ENCODE measurements at places on chromosomes 2 and 18.

- no peak for DNase-seq
Measured at GRCh38 chr2:60659026-60659425, 97.0 kb upstream of the PAPOLG start.

DNA sequence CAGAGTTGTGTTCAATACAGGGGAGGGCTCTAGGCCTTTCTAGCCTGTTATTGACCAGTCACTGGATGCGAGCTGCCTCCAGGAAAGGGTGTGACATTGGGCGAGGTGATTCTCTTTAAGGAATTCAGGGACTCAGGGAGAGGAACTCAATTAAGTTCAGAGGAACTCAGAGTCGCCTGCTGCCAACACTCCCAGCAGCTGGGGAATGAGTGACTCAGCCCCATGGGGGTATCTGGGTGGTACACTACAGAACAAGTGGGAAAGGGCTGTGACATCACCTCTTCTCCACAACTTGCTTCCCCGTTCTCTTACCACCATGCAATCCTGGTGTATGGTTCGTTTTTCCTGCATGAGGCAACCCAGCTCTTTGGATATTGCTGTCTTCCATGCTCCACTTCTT lies 50.4 kb upstream of the CYRIA start:
- no peak for DNase-seq

- DNase-seq, result no peak
Measured at GRCh38 chr2:213995400-213996105, 415.3 kb upstream of the VWC2L start.

DNA sequence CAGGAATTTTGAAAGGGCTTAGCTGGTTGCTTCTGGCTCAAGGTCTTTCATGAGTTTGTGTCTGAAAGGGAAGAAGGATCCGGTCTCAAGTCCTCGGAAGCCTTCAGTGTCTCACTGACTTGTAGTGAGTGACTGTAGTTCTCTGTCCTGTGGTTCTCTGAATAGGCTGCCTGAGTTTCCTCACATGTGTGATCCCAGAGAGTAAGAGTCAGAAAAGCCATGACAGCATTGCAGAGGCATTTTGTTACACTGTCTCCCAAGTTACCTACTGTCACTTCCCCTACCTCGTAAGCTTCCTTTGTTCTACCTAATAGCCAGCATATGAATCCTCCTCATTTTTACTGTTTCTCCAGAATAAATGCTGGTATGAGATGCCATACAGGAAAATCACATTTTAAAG lies 709.1 kb upstream of the CHAC2 start:
- DNase-seq, result no peak

DNA sequence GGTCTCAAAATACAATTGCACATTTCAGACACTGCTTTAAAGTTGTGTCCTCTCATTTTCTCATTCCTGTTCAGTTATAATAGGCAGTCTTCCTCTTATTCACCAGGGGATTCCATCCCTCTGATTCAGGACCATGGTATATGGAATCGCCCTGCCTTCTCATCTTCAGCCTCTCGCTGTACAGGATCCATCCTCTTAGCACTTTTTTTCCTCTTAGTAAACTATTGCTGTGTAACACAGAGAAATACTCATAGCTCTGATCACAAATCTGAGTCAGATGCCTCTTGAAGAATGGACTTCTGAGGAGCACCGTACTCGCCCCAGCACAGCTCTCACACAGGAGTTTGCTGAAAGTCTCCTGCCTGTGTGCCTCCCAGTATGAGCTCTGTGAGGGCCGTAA lies 11.3 kb downstream of the RMP24 start:
- no peak for DNase-seq

- DNase-seq, result no peak
Measured at GRCh38 chr2:200431996-200432705, 77.7 kb downstream of the KCTD18 start.

DNA sequence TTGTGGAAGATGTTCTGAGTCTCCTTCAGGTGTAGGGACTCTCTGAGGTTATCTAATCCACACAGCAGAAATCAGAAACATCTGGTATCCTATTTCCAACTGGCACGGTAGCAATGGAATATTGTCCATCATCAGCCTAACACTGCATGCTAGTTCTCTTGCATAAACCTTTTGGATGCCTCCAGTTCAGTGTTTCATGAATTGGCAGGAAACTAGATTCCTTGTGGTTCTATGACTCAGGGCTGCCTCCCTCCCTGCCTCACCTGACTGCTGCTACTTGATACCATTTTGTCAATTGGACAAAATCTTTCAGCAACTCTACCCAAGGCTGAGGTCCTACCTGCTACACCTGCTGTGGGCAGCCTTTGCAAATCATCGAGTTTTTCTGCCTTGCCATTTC lies 130.9 kb downstream of the TPGS2 start:
- no peak for DNase-seq

GRCh38 chr2:124666976-124667375 lies 641.9 kb downstream of the CNTNAP5 start:
- no peak for DNase-seq

DNA sequence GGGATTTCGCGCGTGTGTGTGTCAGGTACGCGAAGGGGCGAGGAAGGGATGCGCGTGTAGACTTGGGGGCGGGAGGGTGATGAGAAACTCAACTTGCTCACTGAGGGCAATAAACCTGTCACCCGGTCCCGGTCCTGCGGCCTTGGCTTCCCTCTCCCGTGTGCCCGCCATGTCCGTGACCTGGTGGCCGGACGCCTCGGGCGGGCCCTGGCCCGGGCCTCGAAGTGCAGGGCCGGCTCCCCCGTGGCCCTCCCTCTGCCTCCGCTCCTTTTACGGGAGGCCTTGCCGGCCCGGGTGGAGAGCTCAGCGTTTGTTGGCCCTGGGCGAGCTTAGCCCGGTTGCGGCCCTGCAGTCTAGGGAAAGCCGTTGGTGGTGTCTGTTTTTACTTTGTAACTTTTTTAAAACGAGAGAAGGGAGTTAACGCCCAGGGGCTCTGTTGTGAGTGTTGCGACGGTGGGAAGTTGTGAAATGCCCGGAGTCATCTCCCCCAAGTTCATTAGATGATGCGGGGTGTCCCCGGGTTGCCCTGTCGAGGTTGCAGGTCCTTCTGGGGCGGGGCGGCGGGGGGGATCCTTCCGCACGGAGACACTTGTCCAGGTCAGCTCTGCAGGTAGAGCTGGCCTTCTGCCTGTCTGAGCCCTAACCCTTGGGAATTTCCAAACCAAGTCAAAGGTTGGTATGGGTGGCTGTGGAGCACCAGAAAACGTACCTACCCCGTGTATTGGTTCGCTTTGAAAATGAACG lies 883 bp downstream of the SMCHD1 start:
- DNase-seq, result peak; percentile 69

GRCh38 chr2:111119822-111120252 lies 877 bp upstream of the BCL2L11 start:
- DNase-seq, result no peak

- no peak for DNase-seq
Measured at GRCh38 chr18:420661-421246, 79.7 kb downstream of the COLEC12 start.

- DNase-seq, result no peak
Measured at GRCh38 chr2:218643751-218644310, 15.6 kb downstream of the ZNF142 start.

DNA sequence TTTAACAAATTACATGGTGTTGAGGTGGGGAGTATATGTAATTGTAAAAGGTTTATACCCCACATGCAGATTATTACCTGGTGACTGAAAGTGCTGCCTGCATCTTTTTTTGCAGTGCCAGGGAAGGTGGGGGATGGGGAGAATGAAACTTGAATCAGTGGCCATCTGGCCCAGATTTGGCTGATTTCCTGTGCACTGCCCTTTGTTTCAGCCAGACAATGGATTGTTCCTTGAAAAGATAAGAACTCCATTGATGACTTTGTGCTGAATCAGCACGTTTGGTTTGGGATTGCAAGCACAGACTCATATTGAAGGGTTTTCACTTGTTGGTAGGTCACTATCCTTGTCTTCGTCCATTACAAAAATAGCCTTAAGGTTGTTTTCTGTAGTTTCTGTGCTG lies 20.9 kb downstream of the GREB1L start:
- no peak for DNase-seq

- no peak for DNase-seq
Measured at GRCh38 chr18:69795791-69796190, 151.9 kb downstream of the CD226 start.

DNA sequence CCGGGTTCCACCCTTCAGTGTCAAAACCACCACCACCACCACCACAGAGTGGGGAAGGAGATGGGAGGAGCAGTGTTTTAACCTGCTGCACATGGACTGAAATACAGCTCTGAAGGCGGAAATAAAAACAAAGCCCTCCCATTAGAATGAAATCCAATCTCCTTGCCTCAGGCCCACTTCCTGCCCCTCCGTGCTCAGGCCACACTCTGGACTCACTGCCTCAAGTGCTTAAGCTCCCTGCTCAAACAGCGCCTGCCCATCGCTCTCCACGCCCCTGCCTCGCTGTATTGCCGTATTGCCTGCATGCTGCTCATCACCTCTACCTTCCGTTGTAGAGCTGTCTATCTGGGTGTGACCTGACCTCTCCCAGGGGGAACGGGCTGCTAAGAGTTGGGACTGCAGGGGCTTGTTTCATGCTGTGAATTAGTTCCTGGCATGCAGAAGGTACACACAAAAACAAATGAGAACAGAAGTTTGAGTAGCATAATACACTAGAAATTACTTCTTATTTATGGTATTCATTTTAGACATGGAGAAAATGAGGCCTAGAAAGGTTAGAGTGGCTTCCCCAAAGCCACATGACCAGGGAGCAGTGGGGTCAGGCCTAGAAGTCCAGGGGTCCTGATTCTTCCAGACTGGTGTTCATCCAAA lies 31.6 kb upstream of the NEB start:
- DNase-seq, result no peak

- peak; percentile 24 for DNase-seq
Measured at GRCh38 chr2:218031771-218032257, 29.0 kb upstream of the TNS1 start.

DNA sequence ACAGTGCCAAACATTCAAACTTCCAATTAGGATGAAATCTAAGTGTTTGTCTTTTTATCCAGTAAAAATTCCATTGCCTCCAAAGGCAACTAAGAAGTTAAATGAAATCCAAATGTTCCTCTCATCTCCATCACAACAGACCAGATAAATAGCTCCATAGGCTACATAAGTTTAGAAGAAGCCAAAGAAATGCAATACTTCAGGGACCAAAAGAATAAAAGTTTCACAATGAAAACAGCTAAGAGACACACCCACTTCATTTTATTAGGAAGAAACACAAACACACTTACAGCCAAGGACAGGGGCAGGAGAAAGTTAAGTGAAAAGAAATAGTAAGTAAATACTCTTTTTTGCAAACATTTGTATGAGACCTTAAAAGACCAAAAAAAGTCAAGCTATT lies 88.5 kb upstream of the CCDC150 start:
- DNase-seq, result no peak

GRCh38 chr2:161068670-161069069 lies 91.6 kb upstream of the TANK start:
- no peak for DNase-seq

GRCh38 chr18:30359521-30359920 lies 683.0 kb downstream of the DSC3 start:
- no peak for DNase-seq

DNA sequence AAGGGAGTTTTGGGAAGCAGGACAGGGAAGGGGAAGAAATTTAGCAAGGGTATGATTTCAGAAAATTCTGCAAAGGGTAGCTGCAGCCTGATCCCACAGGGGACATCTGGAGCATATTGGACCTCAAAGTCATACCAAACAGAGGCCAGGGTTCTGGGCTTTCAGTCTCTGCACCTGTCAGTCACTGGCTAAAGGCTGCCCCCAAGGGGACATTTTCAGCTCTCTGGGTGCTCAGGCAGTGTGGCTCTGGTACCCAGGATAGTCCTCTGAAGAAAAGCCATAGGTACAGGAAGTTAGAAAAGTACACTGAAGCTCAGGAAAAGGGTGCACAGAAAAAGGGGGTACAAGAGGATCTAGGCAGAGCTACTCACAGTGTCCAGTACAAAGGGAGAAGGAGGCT lies 149.2 kb downstream of the INSIG2 start:
- DNase-seq, result no peak

DNA sequence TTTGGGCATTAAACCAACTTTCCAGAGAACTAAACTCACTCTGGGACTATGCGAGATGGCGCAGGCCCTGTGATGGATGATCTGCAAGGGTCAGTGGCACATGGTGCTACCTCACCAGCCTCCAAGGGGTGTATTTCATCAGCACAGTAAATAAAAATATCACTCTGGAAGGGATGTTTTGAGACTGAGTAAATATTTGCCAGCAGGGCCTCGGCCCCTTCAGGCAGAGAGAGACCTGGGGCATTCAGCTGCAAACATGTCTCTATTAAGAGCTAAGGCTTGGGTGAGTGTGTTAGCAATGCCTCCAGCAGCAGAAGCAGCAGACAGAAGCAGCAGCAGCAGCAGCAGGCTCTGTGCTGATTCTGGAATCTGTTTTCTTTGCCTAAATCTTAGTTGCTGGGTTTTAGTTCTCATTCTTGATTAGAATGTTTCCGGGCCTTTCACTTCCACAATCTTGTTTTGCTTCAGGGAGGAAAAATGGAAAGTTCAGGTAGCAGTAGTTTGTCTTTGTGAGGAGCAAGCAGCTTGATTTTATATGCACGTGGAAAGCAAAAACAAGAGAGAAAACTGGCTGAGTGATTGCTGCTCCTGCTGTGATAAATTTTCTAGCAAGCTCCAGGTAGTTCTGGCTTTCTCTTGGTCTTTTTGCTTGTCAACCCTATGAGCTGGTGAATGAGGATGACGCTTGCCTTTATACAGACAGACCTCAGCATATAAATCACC lies 18.6 kb downstream of the ADCYAP1 start:
- DNase-seq, result no peak

DNA sequence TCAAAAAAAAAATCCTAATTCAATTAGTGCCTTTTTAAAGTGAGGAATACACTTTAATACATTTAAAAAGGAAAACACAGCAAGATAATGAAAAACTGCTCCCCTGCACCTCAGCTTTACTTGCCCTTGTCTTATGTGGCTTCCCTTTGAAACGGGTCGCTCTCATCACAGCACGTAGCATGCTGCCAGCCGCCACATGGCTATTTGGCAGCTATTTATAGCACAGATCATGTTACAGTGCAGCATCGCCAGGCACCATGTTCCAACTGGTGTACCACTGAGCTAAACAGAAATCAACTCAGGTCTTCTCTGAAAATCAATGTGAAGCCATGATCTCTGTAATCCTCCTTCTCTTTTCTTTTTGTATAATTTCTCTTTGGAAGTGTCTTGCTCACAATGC lies 65.1 kb downstream of the TMEM182 start:
- DNase-seq, result no peak

DNA sequence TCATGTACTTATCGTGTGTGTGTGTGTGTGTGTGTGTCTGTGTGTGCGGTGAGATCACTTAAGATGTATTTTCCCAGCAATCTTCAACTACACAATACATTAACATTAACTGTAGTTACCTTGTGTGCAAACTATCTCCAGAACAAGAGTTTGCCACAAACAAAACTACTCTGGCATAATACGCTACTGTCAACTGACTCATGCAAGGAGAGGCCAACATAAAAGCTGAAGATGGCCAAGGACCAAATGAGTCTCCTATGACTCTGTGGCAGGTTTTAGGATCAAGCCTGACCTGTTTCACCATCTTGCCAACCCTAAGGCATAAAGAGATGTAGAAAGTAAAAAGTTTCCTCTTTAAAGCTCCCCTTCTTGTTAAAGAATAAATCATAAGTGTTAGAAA lies 20.1 kb downstream of the CYB5A start:
- no peak for DNase-seq
